ENCODE measurements at places on chromosomes 3 and 15. TPM values are rescaled to one million over a fixed set of nuclear protein-coding genes. Genes with fewer than 3 reads are reported as not detected.

The ANKUB1 gene
- total RNA-seq = not detected

- DNase-seq = no peak
Measured at GRCh38 chr15:58627046-58627445, 122.5 kb downstream of the ADAM10 start.

- DNase-seq = no peak
Measured at GRCh38 chr3:12454816-12455121, 29.5 kb upstream of the TSEN2 start.

DNA sequence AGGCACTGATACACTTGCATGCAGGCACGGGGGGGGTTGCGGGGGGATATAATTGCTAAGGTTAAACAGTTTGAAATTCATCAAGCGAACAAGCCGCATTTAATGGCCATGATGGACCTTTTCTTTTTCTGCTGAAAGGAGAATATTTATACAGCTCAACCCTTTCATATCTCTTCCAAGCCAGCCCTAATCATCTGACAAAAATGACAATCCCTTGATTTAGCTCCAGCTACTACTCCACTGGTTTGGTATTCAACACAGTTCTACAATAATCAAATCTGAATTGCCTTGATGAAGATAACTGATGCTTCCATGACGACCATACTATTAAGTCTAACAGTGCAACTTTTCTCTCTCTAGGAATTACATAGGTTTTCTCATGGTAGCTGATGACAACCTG, 374.9 kb downstream of the PLCL2 start:
- no peak for DNase-seq

The KPNA4 gene
- 26.0 TPM for total RNA-seq

The IL17RE gene
- total RNA-seq = 5.9 TPM

GRCh38 chr3:172516318-172517214, 6.7 kb downstream of the TNFSF10 start:
- no peak for DNase-seq

GRCh38 chr15:74847432-74847831, 4.5 kb upstream of the ULK3 start:
- DNase-seq = no peak

- DNase-seq = no peak
Measured at GRCh38 chr15:91291673-91292072, 191.6 kb downstream of the SV2B start.

GRCh38 chr3:27357665-27358258, 11.4 kb downstream of the NEK10 start:
- DNase-seq = peak; percentile 32

DNA sequence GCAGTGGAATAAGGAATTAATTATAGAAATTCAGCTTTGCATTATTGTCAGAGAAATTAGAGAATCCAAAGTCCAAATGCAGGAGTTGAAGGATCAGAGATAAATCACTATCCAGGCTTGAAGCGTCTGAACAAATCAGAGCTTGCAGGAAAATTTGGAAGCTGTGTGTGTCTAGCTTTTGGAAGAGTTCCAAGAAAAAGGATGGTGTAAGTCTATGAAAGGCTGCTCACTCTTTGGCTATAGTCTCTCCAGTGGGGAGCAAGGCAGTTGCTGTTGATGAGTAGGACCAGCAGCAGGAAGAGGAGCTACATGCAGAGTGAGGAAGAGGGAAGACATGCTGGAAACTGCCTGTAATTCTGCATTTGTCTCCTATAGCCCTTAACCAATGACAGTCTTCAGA, 464.3 kb upstream of the GRM7 start:
- DNase-seq = no peak

- no peak for DNase-seq
Measured at GRCh38 chr15:36527235-36528162, 51.9 kb upstream of the CDIN1 start.

The GABRG3 gene
- total RNA-seq = 2.0 TPM

DNA sequence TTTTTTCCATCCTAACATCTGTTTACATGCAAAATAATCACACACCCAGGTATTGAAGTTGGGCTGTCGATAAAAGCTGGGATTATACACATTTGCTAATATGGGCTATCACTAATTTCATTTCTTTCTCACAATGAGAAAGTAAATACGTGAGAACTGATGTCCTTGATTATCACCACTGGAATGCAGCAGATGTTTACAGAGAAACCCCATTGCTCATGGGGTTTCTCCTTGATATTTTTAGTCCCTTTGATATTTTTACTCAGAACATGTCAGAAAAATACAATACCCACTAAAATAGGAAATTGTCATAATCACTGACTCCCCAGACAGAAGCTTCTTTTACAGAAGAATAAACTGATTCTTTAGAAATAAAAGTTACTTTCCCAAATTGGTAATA, 535.1 kb upstream of the CCDC54 start:
- no peak for DNase-seq

DNA sequence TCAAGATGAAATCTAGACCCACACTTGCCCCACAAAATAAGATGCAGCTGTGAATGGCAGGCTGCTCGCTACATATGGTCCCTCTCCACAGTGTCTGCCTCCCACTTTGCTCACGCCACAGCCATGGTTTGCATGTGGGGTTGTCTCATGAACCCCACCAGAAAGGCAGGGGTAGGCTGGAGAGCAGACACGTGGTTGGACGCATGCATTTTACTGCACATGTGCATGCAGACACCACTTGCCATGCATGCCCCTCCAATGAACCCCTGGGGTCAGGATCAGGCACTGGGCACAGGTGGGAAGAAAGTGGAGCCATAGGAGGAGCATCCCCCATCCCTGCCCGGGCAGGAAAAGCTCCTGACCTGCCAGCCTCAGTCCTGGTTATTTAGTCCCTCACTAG, 20.7 kb downstream of the SCN5A start:
- no peak for DNase-seq

DNA sequence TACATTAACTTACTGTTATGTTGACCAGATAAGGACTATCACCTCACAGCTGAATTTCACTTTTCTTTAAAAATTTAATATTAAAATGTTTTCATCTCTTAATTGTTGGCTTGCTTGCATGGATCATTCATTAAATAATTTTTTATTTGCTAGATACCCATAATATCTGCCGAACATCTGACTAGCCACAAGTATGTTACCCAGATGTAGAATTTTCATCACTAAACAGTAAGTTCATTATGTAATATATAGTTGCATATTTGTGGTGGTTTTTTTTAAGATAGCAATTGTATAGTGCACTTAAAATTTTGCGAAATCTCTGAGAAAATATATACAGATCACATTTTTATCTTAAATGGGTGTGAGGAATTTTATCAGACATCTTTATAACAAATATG, 190.4 kb downstream of the MBNL1 start:
- no peak for DNase-seq

DNA sequence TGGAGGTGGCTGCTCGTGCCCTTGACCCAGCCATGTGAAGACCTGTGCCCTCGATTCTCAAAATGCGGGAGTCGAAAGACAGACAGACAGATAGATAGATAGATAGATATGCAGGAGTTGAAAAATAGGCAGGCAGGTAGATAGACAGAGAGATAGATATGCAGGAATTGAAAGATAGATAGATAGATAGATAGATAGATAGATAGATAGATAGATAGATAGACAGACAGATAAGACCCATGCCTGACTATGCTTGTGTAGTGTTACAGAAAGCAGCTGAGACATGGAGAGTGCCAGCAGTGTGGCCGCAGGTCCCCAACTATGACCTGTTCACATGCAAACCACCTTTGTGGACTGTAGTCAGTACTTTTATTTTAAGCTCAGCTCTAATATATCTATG, 17.2 kb downstream of the GPD1L start:
- DNase-seq = no peak

The NTRK3 gene
- 0.57 TPM for total RNA-seq

GRCh38 chr15:57165992-57166391, 210.3 kb upstream of the CGNL1 start:
- DNase-seq = no peak

DNA sequence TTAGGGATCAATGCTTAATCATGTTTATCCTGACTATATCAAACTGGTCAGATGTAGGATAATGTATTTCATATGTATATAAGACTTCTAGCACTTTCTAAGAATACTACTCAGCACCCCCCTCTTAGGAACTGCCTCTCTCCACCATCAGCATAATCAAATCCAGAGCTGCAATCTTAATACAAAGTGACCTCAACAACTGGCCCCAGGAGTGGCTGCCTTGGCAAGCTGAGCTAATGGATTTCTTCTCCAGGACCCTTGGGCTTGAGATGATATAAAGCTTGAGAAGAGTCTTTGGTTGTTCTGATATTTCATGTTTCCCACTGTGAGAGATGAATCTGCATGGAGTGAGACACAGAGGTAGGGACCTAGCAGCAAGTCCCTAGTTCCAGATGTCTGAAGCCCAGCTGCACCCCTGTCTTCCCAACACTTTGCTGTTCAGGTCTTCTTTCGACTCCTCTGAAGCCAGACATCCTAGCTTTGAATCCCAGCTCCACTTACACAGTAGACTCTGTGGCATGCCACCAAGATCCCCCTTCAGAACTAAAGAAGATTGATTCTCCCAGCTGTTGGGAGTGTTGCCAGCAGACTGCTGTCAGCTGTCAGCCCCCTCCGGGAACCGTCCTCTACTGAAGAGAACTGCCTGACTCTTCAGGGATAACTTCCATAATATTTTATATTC, 309.3 kb upstream of the UBE2E2 start:
- DNase-seq = no peak

DNA sequence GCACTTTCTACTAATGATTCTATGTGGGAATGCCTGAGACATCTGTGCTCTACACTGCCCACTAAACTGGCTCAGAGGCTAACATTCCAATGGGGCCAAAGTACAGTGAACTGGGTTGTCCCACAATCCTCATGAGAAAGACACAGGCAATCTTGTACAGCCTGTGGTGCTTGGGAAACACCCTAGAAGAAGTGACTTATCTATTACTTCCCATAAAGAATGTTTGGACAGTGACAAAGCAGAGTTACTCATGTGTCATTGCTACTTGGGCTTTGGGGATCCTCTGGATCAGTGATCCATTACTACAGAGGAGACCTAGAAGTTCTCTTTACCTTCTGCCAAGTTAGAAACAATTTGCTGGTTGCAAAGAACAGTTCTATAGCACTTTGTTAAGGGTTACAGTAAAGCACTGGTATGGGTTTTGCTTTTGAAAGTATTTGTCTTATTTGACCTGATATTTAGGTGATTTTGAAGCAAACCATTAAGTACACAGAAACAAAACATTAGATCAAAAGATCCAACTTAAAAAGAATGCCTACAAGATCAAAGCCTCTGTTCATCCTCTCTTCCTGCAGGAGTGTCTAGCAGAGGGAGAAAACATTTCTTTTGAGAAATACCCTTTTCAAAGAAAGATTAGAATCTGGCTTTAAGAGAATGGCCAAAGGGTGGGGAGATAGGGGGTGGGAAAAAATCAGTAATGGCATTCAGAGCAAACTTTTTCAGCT, 75.8 kb downstream of the CTNNB1 start:
- no peak for DNase-seq

The PAK6 gene
- total RNA-seq = 0.38 TPM

DNA sequence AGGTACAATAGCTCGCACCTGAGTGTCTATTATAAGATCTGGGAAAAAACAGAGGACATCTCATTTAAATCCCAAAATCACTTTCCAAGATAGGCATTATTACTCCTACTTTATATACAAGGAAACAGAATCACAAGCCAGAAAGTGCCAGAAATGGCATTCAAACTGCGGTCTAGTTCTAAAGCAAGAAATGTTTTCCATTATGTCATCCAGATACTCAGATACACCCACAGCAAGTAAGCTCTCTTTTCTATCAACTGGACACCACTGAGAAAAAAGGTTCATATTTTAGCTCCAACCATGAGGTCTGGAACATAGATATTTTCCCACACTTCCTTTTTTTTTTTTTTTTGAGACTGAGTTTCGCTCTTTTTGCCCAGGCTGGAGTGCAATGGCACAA, 8.1 kb downstream of the SLC33A1 start:
- DNase-seq = no peak

DNA sequence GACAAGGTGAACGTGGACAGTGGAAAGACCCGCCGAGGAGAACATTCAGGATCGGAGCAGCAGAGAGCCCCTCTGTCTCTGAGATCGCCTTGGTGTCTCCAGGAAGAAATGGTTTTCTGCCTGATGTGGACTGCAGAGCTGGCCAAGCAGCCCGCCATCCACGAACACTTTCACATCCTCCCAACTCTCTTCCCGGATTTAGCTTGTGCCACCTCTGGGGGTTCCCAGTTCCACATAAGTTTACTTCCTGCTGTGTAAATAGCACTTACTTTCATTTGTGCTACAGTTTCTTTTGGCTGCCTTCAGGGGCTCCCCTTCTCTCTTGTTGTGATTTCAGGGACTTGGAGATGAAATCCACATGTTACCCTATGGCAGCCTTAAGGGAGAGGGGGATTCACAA, 48.4 kb downstream of the SEMA5B start:
- no peak for DNase-seq

The CCK gene
- 2.2 TPM for total RNA-seq

The TTC21A gene
- total RNA-seq = 1.3 TPM

- DNase-seq = no peak
Measured at GRCh38 chr3:95468331-95468730, 1346.1 kb upstream of the EPHA6 start.

GRCh38 chr15:70447521-70447920, 315.8 kb downstream of the UACA start:
- no peak for DNase-seq

DNA sequence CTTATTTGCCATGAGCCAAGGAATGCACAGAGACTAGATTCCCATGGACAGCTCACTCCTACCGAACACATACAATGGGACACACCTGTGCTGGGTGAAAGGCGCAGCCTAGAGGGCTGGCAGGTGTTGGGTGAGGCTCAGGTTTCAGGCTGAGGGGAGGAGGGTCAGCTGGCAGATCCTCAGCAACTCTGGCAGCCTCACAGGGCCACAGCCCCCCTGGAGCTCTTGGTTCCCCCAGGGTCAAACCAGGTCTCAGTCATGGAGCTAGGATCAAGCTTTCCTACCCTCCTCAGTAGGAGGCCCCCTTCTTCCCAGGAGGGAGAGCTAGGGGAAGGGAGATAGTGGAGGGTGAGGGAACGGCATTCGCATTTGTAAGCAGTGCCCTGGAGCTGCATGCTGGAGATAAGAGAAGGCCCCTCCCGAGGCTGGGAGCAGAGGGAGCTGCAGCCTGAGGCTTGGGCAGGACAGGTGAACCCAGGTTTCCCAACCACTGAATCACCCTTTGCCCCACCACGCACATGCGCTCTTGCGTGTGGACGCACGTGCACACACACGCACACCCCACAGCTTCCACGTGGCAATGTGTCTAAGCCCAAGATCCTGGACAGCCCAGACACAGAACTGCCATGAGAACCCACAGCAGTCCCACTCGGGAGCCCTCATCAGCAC, 26.3 kb upstream of the TFRC start:
- DNase-seq = no peak

- no peak for DNase-seq
Measured at GRCh38 chr15:75114796-75115195, 86.9 kb upstream of the C15orf39 start.

The ZNF860 gene
- 0.24 TPM for total RNA-seq

DNA sequence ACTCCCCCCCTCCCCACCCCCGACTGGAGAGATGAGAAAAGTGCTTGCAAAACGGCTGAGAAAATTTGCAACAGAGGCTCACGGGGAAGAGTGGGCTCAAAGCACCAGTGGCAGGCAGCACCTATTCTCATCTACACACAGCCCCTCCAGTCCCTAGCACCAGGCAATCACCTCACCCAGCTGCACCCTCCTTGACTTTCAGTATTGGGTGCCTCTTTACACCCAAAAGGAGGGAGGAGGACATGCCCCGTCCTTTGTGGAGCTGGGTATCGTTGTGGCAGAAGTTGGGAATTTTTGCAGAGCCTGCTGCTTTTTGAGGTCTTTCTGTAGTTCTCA, 182.8 kb upstream of the TOPAZ1 start:
- DNase-seq = no peak

The SLC6A11 gene
- 0.05 TPM for total RNA-seq

The SI gene
- total RNA-seq = 0.05 TPM

The PEX11A gene
- total RNA-seq = 2.5 TPM

The TRPM1 gene
- 0.09 TPM for total RNA-seq

The FBLN2 gene
- total RNA-seq = 15.3 TPM

All from thymus (tissue), 14 donors.